Stimulated activated CD8-positive, alpha-beta memory T cell treated with anti-CD3 and anti-CD28 coated beads, Interleukin-15, amount 100 ng/mL, for 4 hours (primary cell): ENCODE measurements at places on chromosomes 4 and X.

GRCh38 chr4:107444-108429 is 16.6 kb upstream of the ZNF718 start:
- no peak for DNase-seq

- DNase-seq: no peak
Observed at GRCh38 chrX:11464836-11465463, 171.7 kb downstream of the AMELX start.

DNA sequence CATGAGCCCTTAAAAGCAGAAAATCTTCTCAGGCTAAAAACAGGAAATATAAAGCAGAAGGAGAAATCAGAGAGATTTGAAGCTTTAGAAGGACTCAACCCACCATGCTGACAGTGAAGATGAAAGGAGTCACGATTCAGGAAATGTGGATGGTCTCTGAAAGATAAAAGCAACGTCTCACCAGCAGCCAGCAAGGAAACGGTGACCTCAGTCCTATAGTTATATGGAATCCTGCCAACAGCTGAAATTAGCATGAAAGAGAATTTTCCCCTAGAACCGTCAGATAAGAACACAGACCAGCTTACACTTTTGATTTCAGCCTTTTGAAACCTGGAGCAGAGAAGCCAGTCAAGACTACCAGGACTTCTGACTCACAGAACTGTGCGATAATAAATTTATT is 715.7 kb upstream of the HTR2C start:
- DNase-seq: no peak

GRCh38 chrX:86946569-86946968 is 571.0 kb upstream of the KLHL4 start:
- DNase-seq: no peak

- DNase-seq: no peak
Observed at GRCh38 chr4:175048906-175049305, 130.7 kb downstream of the ADAM29 start.

DNA sequence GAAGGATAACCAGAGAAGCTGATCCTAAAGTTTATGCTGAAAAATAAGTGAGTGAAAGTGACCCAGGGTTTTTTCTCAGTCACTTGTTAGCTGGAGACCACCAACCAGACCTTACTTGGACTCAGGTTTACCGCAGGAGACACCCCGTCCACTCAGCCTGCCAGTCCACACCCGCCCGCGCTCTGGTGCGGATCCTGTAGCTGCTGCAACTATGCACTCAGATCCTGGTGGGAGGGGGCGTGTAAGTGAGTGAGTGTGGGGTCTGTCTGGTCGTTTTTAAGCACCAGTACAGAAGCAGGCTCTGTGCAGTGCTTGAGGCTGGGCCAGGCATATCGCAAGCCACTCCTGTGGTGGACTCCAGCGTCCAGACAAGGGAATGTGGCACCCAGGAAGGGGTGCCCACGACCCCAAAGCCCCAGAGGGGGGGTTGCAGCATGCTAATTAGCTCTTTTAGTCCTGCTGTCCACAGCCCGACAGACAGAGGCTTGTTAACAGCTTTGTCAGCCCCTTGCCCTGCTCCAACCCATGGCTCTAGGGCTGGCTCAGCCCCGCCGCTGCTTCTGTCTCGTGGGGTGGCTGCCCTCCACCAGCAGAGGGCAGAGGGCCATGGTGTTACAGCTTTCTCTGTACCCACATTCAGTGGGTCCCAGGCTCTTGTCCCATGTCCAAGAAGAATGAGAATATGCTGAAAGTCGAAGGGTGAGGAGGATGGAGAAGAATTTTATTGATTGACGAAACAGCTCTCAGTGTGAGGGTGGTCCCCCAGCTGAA is 40.4 kb upstream of the PPP1R2C start:
- no peak for DNase-seq

- no peak for DNase-seq
Observed at GRCh38 chrX:71210816-71211215, 12.2 kb upstream of the GJB1 start.

DNA sequence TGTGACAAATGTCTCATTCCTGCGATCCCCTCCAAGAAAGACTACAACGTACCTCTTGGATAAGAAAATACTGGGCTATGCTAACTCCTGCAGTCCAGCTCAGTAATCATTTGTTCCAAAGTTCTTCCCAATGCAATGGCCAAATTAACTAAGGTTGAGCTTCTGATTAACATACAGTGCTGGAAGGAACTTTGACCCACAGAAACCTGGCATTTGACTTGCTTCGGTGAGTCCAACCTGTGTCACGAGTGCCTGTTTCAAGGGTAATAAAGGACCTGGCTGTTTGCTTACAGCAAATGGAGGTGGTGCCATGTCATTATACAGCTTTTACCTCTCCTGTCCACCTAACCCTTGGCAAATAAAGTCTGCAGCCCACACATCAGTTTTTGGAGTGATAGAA is 83.2 kb downstream of the RBM47 start:
- no peak for DNase-seq

DNA sequence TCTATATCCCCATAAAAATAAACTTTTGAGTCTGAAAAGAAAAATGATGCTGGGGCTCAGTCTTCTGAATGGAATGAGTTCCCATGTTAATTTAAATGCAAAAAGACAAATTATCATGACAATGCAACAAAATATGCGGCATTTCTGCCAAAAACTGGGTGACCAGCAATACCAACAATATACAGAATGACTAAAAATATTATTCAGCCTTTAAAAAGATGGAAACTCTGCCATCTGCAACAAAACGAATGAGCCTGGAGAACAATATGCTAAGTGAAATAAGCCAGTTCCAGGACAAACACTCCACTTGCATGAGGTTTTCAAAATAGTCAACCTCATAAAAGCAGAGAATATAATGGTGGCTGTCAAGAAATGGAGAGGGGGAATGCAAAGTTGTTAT is 558.5 kb downstream of the IL15 start:
- DNase-seq: no peak

GRCh38 chr4:5143940-5144339 is 92.7 kb downstream of the STK32B start:
- DNase-seq: no peak

DNA sequence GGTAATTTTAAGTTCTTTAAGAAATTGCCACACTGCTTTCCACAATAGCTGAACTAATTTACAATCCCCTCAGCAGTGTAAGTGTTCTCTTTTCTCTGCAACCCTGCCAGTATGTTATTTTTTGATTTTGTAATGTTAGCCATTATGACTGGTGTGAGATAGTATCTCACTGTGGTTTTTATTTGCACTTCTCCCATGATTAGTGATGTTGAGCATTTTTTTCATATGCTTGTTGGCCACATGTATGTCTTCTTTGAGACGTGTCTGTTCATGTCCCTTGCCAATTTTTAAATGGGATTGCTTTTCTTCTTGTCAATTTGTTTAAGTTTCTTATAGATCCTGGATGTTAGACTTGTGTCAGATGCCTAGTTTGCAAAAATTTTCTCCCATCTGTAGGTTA is 86.1 kb downstream of the BMP3 start:
- no peak for DNase-seq

DNA sequence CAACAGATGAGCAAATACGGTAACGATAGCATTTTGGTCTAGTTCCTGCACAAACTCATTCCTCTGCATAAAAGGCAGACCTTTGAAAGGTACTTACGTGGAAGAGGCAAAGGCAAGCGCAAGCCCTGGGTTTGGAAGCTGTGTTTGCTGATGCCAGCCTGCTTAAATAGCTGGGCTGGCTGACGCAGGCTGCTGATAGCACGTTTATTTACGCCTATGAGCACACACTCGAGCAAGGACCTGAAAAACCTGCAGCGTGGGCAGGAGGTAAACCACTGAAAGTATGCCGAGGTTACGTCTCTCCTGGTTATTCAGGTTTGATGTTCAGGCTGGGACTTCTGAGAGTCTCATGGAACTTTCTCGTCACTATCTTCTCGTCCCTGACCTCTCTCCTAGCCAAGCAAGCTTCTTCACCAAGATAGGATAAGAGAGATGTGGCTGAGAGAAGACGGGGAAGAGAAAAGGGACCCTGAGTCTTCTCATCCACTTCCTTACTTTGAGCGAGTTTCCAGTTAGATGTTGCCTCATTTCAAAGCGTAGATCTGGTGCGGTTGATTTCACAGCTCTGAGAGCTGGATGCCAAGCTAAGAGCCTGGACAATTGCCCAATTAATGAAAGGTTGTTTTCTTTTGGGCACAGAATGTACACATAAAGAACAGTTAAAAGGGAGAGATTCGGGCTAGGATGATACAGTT is at the start of gene HOPX:
HOPX (minus strand) TSS at position 139 of the 695 bp plus-strand sequence. CDS start 23,480 bp downstream, outside the sequence.
- DNase-seq: peak; percentile 26

DNA sequence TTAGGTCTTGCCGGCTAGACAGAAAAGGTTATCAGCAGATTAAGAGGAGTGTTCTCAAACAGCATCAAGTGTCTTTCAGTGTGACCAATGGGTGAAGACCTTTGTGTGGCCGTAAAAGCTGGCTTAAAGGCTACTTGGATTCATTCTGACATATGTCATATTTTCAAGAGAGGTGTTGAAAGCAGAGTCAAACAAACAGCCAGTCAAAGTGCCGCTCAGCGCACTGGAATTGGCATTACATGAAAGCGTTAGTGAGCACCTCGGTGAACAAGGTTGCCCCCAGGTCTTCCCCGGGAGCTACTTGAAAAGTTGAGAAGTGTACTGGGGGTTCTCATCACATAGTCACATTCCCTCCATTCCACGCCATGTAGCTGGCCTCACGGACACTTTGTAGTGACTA is 148.9 kb downstream of the SOX3 start:
- no peak for DNase-seq

DNA sequence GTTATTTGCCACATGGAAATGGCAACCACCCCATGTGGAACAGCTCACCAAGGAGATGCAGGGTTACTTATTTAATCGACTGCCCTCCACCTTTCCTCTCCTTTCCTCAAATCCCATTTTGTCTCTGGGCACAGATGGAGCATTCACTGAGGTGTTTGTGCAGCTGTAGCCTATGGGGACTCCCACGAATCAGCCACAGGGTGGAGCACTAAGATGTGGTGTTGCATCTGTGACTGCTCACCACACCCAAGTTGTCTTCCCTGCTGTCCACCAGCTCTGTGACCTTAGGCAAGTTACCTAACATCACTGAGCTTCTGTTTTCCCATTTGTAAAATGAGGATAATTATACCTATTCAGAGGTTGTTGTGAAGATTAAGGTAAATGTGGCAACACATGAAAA is 252.4 kb upstream of the CPEB2 start:
- DNase-seq: no peak

DNA sequence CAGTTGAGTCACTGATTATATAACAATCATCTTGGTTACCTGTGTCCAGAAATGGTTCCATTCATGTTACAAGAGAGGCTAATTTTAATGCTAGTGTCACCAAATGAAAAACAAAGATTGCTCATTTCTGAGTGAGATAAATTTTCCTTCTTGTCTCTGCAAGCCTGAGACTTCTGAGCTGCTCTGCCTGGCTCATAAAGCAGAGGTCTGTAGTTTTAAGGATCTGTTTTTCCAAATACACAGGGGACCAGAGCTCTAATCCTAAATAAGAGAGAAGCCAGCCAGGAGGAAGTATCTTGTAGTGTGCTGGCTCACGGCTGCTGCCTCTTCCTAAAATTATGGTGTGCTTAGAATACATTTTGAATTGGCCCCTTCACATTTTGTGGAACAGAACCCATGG is 42.6 kb downstream of the CLDN34 start:
- no peak for DNase-seq

DNA sequence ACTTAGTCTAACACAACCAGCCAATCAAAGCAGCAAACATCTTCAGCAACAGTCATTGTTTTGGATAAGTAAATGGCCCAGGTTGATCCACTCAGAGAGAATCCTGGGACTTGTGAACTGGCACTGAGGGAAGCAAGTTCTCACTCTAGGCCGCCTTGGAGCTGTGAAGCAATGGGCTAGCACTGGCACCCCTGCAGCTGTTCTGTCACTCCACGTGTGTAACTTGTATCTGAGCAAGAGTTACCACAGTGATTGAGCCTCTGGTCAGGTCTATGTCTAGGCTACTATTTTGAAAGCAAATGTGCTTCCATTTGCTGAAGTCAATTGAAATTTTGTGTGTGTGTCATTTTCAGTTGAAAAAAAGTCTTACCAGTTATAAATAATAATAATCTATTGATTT is 57.2 kb upstream of the HS3ST1 start:
- DNase-seq: no peak

- no peak for DNase-seq
Observed at GRCh38 chrX:22652596-22652995, 347.2 kb upstream of the DDX53 start.

GRCh38 chrX:112826023-112826422 is 14.6 kb downstream of the AMOT start:
- no peak for DNase-seq

GRCh38 chr4:43163101-43163792 is 270.7 kb downstream of the GRXCR1 start:
- DNase-seq: no peak

- DNase-seq: no peak
Observed at GRCh38 chr4:2300431-2301224, 38.7 kb upstream of the MXD4 start.

- no peak for DNase-seq
Observed at GRCh38 chr4:169823685-169824084, 65.9 kb upstream of the HPF1 start.

GRCh38 chrX:104193485-104193884 is 27.2 kb downstream of the FAM199X start:
- DNase-seq: no peak

DNA sequence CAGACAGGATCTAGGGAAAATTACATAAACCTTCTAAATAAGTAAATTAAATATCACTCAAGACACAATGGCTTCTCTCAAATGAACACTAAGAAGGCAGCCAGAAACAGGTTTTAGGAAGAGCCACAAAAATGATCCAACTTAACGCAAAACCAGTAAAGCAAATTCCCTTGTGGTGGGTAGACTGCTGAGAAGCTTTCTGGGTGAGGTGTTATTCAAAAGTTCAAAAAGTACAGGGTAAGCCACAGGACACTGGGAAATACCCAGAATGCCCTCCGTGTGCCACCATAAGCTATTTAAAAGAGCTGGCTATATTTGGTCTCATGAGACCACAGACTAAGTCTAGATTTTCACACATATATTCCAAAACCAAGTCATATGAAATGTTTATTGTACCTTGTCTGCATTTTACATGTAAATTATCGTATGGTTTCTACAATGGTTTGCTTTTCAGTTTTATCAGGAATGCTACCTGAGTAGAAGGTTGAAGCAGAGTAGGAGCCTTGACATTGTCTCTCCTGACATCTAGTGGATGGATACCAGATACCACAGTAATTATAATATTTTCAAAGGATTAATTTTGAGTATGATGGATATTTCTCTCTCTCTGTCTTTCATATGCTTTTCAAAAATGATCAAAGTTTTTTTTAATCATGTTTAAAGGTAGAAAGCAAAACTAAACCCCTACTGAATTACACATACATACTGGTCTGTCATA is 109.3 kb upstream of the KLHL13 start:
- DNase-seq: no peak
